Endodermal cell (in vitro differentiated cells): ENCODE measurements at places on chromosomes 5 and 9.
A peak's percentile ranks its signal among the peaks of the same experiment; 100 is the strongest.

DNA sequence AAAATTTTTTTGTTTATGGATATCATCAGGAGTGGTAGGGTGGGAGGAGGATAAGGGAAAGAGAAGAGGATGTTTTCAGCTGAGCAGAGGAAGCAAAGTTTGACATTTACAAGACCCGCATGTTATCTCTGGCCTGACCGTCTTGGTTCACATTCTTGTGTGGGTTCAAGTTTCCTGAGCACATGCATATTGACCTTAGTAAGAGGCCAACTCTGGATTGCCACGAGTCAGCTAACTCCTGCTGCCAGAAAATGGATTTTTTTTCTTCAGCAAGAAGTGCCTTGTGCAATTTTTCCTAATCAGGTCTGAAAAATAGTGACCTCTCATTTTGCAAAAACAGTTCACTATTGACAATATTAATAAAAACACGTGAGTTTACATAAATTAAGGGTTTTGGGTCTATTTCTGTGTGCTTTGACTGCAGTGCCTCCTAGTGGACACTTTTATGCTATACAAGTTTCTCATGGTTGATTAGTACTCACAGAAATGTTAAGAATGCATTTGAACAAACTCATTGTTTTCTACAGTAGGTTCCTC lies 27.1 kb upstream of the BASP1 start:
- no peak for DNase-seq

DNA sequence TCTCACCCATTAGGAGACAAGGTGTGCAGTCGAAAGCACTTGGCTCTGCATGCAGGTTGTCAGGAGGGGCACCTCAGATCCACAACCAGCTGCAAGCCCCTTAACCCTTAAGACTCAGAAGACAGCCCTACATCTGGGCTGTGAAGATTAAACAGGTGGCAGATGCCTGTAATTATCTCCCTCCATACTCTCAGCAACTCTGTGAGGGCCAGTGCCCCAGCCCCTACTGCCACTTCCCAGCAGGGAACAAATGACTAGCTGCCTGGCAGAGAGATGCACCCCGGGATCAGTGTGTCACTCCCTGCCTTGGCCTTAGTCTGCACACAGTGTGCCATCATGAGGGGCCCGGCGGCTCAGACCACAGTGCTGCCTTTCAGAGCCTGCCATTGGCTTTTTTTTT lies 42.0 kb downstream of the CRB2 start:
- DNase-seq = no peak

- no peak for DNase-seq
Observed at GRCh38 chr5:68053202-68053601, 162.4 kb upstream of the PIK3R1 start.

GRCh38 chr9:124741149-124741548 lies 30.0 kb downstream of the NR6A1 start:
- DNase-seq = no peak

GRCh38 chr9:15421990-15422371 lies 695 bp upstream of the SNAPC3 start:
- no peak for DNase-seq

GRCh38 chr5:1140171-1140817 lies 28.4 kb upstream of the SLC12A7 start:
- DNase-seq = peak; percentile 71

- DNase-seq = no peak
Observed at GRCh38 chr5:60458666-60459065, 241.3 kb downstream of the DEPDC1B start.

DNA sequence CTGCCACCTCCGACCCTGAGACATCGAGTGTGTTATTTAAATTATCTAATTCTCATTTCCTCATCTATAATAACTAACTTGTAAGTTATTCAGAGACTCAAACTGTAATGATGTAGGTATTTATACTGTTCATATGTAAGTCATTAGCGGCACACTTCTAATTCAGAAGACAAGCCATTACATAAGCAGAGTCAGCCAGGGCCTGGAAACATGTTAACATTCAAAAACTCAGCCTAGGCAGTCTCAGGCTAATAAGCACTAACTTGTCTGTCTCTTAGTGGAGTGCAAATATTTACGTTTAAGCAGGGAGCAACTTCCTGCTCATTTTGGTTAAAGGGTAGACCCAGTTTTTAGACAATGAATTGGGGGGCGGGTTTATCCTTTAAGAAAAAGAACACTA lies 598.4 kb downstream of the ACTL7B start:
- no peak for DNase-seq

GRCh38 chr5:43802119-43802518 lies 199.1 kb downstream of the NNT start:
- no peak for DNase-seq

- no peak for DNase-seq
Observed at GRCh38 chr5:139052975-139053374, 145.2 kb downstream of the SIL1 start.

DNA sequence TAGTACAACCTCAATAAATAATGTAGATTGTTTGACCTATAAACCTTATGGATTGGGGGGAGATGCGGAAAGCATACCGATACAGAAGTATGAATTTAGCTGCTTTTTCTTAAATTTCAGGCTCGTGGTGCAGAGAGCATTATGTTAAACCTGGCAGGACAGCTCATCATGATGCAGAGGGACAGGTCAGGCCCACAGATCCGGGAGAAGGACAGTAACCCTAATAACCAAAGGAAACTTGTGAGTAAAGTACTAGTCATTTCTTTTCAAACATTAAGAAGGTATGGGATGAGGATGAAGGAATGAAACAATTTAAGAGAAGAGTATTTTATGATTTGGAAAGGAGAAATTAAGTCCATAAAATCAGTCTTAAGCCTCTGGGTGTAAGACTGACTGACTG lies 70.5 kb downstream of the ERMP1 start:
- DNase-seq = no peak

- DNase-seq = no peak
Observed at GRCh38 chr5:18433336-18433735, 799.1 kb downstream of the TAF11L14 start.

DNA sequence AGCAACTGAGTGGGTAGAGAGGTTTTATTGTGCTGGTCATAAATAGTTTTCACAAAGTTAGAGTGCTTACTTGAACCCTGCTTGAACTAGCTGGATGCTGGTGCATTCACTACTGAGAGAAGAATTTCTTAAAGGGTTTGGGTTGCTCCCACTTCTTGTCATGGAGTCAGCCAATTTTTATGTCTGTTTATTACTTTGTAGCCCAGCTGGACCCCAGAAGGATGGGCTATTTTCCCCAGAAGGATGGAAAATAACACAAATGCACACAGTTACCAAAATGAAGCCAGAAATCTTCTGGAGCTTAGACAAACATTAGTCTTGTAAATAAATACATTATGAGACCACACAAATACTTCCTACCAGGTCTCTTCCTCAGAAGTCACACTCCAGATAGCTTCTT lies 480.8 kb upstream of the TNC start:
- DNase-seq = no peak

- DNase-seq = peak; percentile 92
Observed at GRCh38 chr9:134419684-134420076, 93.4 kb downstream of the RXRA start.

DNA sequence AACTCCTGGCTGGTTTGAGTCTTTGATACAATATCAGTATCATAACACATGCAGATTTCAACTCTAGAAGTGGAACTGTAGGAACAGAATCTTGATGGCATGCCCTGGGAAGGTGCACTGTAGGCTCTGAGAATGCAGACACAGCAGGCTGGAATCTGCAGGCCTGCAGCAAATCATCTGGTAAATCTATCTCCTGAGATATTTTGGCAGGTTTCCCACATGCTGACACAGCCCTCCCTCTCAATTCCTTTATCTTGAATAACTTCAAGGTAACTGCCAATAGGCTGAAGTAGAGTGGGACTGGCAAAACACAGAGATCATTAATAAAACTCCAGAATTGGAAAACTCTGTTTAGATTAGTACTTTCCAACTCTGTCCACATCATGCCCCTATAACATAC lies 177.8 kb upstream of the PCSK5 start:
- no peak for DNase-seq

DNA sequence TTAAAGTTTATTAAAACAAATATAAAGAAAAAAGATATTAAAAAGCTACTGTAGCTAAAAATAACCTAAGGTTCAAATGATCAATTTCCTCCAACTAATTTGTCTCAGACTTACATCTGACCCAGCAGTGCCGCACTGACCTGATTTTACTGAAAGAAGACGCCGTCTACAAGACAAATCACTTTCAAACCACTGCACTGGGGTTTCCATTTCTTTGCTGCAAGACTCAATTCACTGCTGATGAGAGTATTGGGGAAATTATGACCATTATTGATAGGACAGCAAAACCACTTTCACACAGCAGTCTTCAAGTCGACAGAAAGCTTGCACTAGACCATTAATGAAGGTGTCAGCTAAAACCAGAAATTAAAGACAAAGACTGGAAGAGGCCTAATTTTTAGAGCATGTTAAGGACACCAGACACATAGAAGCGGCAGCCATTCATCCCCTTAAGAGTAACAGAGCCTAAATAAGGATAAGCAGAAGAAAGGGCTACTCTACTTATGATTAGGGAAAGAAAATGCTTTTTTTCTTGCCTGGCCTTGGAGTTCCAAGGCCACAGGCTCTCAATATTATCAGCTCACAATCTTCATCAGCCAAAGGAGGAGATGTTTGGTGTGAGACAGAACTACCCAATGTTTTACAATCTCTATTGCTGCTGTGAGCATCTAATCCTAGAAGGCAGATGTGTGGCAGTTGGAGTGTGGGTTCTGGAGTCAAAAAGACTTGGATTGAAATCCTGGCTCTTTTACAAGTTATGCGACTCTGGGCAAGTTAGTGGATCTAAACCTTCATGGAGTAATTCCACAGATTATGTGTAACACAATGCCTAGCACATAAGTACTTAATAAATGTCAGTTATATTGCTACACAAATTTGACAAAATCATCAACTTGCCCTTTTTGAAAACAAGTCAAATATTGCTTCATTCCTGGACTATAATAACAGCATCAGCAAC lies 190.7 kb downstream of the MAPKAP1 start:
- no peak for DNase-seq
